Activated T-cell treated with anti-CD3 and anti-CD28 coated beads, Interleukin-2, amount 50 U/mL, for 72 hours (primary cell): ENCODE measurements at places on chromosomes 2 and 18. TPM values are rescaled to one million over a fixed set of nuclear protein-coding genes. Genes with fewer than 3 reads are reported as not detected.

DNA sequence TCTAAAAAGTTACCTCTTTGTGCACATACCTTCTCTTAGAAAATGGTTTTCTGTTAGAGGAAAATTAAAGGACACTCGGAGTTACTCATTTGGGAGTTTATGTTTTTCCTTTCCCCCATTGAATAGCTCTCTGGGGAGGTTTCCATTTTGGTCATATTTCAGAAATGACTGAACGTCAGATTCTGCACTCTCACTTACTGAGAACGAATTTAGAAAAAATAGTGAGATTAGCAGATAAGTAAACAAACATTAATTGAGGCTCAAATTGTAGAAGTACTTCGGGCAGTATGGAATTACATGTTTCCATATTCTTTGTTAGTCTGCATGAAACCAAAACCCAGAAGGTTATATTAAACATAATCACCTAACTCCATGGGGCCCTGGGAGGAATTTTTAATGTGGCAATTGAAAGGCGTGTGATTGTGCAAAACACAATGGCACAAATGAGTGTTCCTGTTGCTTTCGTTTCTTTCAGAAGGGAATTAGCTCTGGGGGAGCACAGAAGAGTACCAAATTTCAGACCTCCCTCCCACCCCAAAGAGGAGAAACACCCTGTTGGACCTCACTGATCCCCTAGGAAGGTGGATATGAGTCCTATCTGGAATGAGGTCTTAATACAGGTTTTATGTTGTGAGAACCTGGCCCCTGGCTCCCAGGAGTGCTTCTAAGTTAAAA lies 212.3 kb downstream of the BCL2 start:
- peak overlapping the region; percentile 56 for H3K27ac ChIP-seq
- peak overlapping the region; percentile 76 for H3K4me3 ChIP-seq
- DNase-seq = no peak
- H3K36me3 ChIP-seq = peaks cover 9% of the 10 kb centered on the region
- peaks cover 58% of the 10 kb centered on the region for H3K4me1 ChIP-seq

GRCh38 chr2:240703417-240704341 lies 12.0 kb downstream of the AQP12A start:
- no peak for DNase-seq
- no peak overlapping the region for H3K4me3 ChIP-seq
- H3K36me3 ChIP-seq = no peaks in the 10 kb centered on the region
- H3K4me1 ChIP-seq = peaks cover 13% of the 10 kb centered on the region
- H3K27ac ChIP-seq = no peak overlapping the region

DNA sequence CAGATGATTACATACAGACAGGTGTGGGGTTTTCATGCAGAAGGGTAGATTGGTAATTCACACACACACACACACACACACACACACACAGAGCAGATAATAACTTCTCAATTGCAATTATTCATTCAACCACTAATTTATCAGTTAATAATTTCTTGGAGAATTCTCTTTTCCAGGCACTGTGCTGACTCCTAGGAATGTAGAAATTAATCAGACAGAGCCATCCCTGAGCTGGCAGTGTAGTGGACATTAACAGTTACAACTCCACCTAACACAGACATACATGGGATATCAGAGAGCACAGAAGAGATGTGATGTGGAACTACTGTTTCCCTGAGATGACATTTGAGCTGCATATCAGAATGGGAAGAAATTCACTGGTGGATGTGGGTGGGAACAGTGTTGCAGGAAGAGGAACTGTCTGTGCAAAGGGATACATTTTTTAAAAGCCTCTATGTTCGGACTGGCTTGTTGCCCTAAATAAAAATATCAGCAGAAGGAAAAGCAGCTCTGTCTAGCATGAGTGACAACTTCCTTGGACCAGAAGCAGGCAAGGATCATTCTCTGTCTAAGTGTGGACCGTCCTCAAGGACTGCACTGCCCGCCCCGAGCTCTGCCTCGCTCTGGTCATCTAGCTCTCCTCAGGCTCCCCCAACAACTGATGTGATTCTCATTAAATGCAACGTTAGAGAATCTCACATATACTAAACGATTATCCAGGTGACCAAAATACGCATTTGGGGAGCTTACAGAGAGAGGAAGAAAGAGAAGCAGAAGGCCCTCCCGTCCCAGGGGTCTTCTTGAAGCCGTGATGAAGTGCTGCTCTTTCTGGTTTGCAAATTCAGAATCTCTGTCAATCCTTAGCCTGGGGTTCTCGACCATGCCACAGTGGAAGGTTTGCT lies 173.4 kb upstream of the TRIB2 start:
- H3K27ac ChIP-seq = no peak overlapping the region
- no peaks in the 10 kb centered on the region for H3K36me3 ChIP-seq
- H3K27me3 ChIP-seq = no peaks in the 10 kb centered on the region

DNA sequence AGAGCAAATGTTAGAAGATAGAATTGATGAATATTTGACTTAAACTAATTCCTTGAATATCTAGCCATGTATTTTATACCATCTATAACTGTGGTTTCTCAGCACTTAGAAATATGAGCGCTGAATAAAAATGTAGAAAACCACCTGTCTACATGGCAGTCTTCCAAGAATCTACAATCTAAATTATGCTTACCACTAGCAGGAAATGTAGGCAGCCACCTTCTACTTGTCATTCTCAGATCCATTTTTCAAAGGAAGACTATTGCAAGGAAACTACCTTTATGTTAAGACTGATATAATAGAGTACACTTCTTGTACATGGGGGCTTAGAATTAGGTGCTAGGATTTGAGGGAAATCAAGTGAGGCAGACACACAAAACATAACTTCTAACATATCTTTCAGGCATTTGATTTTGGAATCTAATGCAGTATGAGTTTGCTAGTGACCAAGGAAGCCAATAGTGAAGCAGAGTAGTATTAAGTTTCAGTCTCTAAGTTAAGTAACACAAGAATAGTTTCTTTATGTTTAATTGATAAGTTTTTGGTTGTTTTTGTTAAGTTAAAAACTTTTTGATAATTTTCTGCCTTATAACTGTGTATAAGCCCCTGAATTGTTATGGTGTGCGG lies 175.9 kb upstream of the ITGA4 start:
- no peak for DNase-seq
- H3K4me3 ChIP-seq = peak overlapping the region; percentile 41
- H3K4me1 ChIP-seq = peaks cover 35% of the 10 kb centered on the region
- no peaks in the 10 kb centered on the region for H3K27me3 ChIP-seq

- H3K27ac ChIP-seq = no peak overlapping the region
- no peak overlapping the region for H3K4me3 ChIP-seq
- peak; percentile 15 for DNase-seq
Observed at GRCh38 chr2:24456599-24457556, 34.2 kb upstream of the NCOA1 start.

DNA sequence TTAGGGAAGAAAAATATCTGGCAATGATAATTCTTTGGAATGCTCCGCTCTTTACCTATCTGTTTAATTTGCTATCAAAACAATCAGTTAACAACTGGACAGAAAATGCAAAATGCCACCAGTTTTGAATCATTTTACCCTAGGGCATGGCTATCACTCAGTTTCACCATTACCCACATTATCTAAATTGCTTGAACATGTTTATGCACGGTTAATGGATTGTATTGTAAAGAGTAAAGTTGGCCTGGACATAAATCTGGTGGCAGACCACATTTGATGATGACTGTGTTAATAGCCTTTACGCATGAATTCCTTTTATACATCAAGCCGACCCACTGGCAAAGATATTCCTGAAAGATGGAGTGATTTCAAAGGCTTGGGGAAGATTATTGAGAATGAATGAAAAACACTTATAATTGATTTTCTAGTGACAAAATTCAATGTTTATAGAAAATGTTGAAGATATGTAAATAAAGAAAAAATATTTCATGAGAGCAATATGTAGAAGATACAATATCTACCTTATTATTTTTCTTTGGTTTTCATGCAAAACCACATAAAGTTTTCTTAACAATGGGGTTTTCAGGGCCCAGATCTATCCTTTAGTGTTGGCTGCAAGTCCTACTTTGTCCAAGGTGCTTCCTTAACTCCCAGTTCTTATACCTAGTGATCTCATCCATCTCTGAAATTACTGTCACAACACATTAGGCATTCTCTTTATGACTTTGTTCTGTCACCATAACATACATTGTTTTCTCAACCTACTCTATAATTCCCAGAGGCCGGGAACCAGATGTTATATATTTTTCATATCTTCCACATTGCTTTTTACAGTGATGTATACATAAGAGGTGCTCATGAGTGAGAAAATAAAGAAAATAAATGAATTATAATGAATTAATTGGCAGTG lies 265.1 kb downstream of the RIT2 start:
- no peak for DNase-seq
- no peaks in the 10 kb centered on the region for H3K27me3 ChIP-seq
- H3K36me3 ChIP-seq = no peaks in the 10 kb centered on the region

DNA sequence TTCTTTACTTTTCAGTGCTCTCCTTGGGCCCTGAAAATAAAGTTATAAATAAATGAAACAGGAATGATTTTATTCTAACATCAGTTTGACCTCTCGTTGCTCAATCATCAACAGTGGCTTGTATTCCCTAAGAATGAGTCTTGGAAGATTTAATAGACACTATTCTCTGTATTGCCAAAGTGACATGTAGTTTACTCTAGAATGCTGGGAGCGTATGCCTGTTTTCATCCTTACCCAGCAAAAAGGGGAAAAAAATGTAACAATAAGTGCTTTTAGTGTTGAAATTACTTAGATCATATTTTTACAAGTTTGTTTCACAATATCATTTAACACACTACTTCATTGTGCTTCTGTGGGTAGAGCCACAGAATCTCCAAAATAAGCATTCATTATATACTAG lies 240.6 kb upstream of the CWC22 start:
- no peak overlapping the region for H3K27ac ChIP-seq
- no peak for DNase-seq
- no peak overlapping the region for H3K4me3 ChIP-seq
- H3K36me3 ChIP-seq = no peaks in the 10 kb centered on the region
- no peaks in the 10 kb centered on the region for H3K4me1 ChIP-seq

GRCh38 chr2:232522623-232523401 lies 2.6 kb downstream of the PRSS56 start:
- peak overlapping the region; percentile 71 for H3K4me3 ChIP-seq
- H3K27ac ChIP-seq = no peak overlapping the region
- no peaks in the 10 kb centered on the region for H3K36me3 ChIP-seq
- H3K27me3 ChIP-seq = peaks cover 30% of the 10 kb centered on the region

DNA sequence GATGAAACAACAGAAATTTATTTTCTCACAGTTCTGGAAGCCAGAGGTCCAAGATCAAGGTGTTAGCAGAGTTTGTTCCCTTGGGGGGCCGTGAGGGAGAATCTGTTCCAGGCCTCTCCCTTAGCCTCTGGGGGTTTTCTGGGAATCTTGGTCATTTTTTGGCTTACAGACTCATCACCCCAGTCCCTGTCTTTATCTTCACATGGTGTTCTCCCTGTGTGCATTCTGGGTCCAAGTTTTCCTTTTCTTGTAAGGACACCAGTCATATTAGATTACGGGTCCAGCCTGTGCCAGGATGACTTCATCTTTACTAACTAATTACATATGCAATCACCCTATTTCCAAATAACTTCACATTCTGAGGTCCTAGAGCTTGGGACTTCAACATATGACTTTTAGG lies 292.5 kb upstream of the TRIB2 start:
- no peaks in the 10 kb centered on the region for H3K4me1 ChIP-seq
- no peaks in the 10 kb centered on the region for H3K36me3 ChIP-seq
- H3K27me3 ChIP-seq = no peaks in the 10 kb centered on the region
- H3K4me3 ChIP-seq = no peak overlapping the region
- no peak for DNase-seq

GRCh38 chr18:50749421-50749820 lies 70.4 kb downstream of the MRO start:
- DNase-seq = no peak
- H3K27me3 ChIP-seq = peaks cover 26% of the 10 kb centered on the region
- no peaks in the 10 kb centered on the region for H3K36me3 ChIP-seq
- no peaks in the 10 kb centered on the region for H3K4me1 ChIP-seq
- no peak overlapping the region for H3K27ac ChIP-seq

DNA sequence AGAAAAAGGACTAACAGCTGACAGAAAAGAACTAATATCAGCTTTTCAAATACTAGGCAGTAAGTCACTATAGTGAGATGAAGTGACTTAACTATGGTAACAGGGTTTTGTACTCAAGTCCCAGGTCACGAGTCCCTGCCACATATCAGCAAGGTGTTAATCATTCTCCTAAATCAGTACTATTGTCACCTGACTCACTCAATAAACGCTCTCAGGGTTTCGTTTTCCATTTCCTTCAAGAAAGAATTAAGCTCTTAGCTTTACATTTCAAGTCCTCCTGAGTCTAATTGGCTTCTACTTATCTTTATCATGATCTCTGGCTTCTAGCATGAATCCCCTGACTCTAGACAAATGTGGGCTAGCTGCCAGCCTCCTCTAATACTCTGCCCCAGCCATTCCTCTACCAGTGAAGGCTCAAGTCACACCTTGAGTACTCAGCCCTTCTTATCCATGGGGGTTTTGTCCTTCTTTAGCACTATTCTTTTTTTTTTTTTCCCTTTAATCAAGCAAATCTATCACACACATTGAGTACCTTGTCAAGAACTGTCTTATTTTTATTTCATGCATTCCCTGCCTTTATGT lies 20.0 kb downstream of the BUB1 start:
- H3K4me3 ChIP-seq = no peak overlapping the region
- no peak for DNase-seq
- no peaks in the 10 kb centered on the region for H3K27me3 ChIP-seq

DNA sequence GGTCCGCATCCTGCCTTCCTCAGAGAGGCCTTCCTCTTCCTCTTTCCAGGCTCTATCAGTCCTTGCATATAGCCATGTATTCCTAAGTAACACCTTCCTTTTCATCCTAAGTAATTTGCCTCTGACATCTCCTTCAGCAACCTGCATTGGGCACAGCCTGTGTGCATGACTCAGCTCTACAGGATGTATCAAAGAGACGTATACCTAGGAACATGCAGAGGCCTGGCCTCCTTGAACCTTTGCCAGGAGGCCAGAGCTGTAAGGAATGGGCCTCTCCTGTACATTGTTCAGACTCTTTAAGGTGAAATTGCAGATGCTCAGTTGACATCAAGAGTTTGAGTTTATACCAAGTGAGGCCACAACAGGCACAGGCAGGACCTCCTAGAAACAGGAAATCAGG lies 76.0 kb upstream of the CELF4 start:
- no peak overlapping the region for H3K4me3 ChIP-seq
- no peak overlapping the region for H3K27ac ChIP-seq
- H3K36me3 ChIP-seq = peaks cover 2% of the 10 kb centered on the region
- no peak for DNase-seq

GRCh38 chr2:58377181-58377580 lies 136.1 kb upstream of the FANCL start:
- H3K36me3 ChIP-seq = no peaks in the 10 kb centered on the region
- DNase-seq = no peak
- no peak overlapping the region for H3K4me3 ChIP-seq
- H3K27ac ChIP-seq = no peak overlapping the region
- H3K27me3 ChIP-seq = peaks cover 16% of the 10 kb centered on the region
- H3K4me1 ChIP-seq = peaks cover 14% of the 10 kb centered on the region

- no peak overlapping the region for H3K4me3 ChIP-seq
- no peaks in the 10 kb centered on the region for H3K4me1 ChIP-seq
- H3K27ac ChIP-seq = no peak overlapping the region
Observed at GRCh38 chr2:2020897-2021296, 276.6 kb upstream of the PXDN start.

GRCh38 chr2:2061091-2061696 lies 269.9 kb downstream of the MYT1L start:
- H3K27ac ChIP-seq = no peak overlapping the region
- peaks cover 6% of the 10 kb centered on the region for H3K27me3 ChIP-seq
- peaks cover 8% of the 10 kb centered on the region for H3K36me3 ChIP-seq
- DNase-seq = no peak
- H3K4me3 ChIP-seq = no peak overlapping the region

Gene NTSR2
- not detected for total RNA-seq

Gene MAP3K19
- not detected for total RNA-seq

Gene RBM43
- 5.5 TPM for total RNA-seq

Gene TUBA3D
- not detected for total RNA-seq

Gene SCYGR4
- total RNA-seq = not detected

Gene CDH19
- total RNA-seq = not detected

Gene ONECUT2
- total RNA-seq = 0.02 TPM

Gene TBR1
- 0.02 TPM for total RNA-seq

Gene SP100
- total RNA-seq = 156 TPM

Gene KCNIP3
- not detected for total RNA-seq
